ENCODE measurements at places on chromosomes 7 and 10. TPM values are rescaled to one million over a fixed set of nuclear protein-coding genes. Genes with fewer than 3 reads are reported as not detected.

- DNase-seq: no peak
- H3K36me3 ChIP-seq: no peaks in the 10 kb centered on the region
- H3K27ac ChIP-seq: no peak overlapping the region
- peaks cover 22% of the 10 kb centered on the region for H3K4me1 ChIP-seq
- no peaks in the 10 kb centered on the region for H3K27me3 ChIP-seq
Measured at GRCh38 chr10:35470248-35470924, 134.1 kb downstream of the CCNY start.

DNA sequence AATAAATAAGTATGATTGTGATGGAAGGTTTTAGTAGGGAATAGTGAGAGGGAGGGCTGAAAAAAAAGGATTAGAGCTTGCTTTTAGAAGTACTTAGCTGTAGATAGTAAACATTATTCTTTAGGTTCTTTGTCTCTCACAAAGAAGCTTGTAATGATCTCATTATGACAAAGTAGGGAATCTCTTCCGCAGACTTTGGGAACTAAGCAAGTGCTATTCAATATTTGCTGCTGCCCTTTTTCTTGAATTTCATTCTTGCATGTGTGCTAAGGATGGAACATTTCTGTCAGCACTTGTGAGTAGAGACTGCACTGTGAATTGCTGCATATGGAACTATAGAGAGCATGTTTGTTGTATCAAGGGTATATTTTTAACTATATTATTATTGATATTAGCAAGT, 173.4 kb downstream of the ST7 start:
- no peaks in the 10 kb centered on the region for H3K27me3 ChIP-seq
- H3K27ac ChIP-seq: no peak overlapping the region
- no peaks in the 10 kb centered on the region for H3K36me3 ChIP-seq
- H3K4me3 ChIP-seq: no peak overlapping the region
- no peak for DNase-seq

DNA sequence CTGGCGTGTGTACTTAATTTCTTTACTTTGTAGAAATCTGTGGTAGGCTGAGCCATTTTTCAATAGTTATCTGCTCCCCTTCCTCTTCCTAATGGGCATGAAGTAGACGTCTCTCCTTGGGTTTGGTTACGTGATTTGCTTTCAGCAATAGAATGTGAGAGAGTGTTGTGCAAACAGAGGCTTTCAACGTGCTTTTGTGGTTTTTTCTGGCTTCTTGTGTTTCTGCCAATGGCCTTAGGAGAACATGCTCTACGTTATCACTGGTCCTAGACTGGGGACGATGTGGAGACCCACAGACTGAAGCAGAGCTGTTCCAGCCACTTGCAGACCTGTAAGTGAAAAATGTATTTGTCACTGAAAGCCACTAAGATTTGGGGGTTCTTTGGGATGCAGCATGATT, 107.2 kb upstream of the NPTX2 start:
- no peak overlapping the region for H3K4me3 ChIP-seq
- no peak overlapping the region for H3K27ac ChIP-seq

The CNPY1 gene
- not detected for total RNA-seq

The FAM25A gene
- not detected for total RNA-seq

DNA sequence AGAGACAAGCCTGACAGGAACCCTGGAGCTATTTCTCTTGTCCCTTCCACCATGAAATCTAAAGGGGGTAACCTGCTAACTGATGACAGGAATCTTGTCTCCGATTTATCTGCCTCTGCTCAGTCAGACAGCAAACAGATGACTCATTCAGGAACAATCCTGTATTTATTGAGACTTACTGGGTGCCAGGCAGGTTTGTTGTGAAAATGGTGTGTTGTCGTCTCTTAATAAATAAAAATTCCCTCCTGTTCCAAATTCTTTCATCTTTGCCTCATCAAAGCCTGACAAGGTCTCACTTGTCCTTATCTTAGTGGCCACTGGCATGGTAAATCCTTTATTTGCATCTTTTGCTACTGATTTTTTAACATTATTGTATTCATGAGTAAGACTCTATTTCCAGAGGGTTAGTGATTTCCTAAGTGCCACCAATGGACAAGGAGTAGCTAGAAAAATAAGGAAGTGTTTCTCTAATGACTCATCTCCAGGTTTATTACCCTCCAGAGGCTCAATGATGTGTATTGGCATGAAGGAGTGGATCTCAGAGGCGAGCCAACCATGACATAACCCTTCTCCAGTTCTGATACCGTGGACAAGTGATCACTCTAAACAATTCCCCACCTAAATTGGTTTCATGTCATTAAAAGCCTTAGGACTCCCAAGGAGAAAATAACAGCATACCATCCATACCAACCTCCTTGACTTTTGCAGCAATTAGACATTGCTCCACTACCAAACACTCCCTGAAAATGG, 724.0 kb downstream of the GRID1 start:
- H3K4me3 ChIP-seq: no peak overlapping the region
- no peak overlapping the region for H3K27ac ChIP-seq
- H3K4me1 ChIP-seq: no peaks in the 10 kb centered on the region
- no peak for DNase-seq
- H3K27me3 ChIP-seq: no peaks in the 10 kb centered on the region

DNA sequence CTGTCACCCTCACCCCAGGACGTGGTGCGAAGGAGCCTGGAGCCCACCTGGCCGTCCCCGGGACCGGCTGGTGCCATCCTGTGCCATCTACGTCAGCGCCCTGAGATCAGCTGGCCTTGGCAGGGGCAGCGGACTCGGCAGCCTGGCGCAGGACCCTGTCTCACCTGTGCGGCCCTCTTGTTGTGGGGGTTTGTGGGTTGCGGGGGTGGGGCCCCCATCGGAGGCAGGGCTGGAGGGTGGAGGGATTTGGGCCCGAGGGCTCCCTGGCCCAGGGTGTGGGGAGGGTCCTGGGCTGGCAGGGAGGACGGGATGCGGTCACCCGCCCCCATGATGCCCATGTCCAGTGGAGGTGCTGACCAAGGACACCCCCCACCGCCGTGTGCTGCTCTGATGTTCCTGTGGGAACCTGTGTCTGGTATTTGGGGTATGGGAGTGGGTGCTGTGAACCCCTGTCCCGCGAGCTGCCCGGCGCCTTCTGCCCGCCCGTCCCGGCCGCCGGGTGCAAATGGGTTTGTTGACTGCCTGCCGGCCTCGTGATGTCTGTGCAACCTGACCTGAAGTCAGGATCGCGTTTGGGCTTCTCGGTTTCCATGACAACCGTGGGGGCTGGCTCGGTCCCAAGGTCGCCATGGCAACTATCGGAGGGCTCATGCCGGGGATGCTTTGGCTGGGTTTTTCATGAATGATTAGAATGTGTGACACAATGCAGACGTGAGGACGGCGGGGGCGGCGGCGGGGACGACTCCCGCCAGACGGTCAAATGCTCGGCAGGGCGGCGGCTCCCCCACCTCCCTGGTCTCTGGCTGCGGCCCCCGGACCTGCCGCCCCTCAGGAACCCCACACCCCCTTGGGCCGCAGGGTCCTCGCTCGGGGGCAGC, 7.3 kb downstream of the MAFK start:
- peaks cover 25% of the 10 kb centered on the region for H3K4me1 ChIP-seq
- H3K4me3 ChIP-seq: no peak overlapping the region
- DNase-seq: no peak
- H3K27me3 ChIP-seq: no peaks in the 10 kb centered on the region
- no peak overlapping the region for H3K27ac ChIP-seq

GRCh38 chr7:141844256-141844655, 3.0 kb upstream of the PRSS37 start:
- no peak overlapping the region for H3K27ac ChIP-seq
- H3K4me3 ChIP-seq: no peak overlapping the region
- no peaks in the 10 kb centered on the region for H3K27me3 ChIP-seq
- no peaks in the 10 kb centered on the region for H3K36me3 ChIP-seq
- H3K4me1 ChIP-seq: no peaks in the 10 kb centered on the region

- H3K36me3 ChIP-seq: no peaks in the 10 kb centered on the region
- DNase-seq: no peak
- no peak overlapping the region for H3K4me3 ChIP-seq
- H3K27me3 ChIP-seq: no peaks in the 10 kb centered on the region
Measured at GRCh38 chr10:60375293-60376004, 14.2 kb downstream of the ANK3 start.

Measured in CD4-positive, alpha-beta T cell (primary cell).